ENCODE measurements at places on chromosomes 7 and 10. TPM values are rescaled to one million over a fixed set of nuclear protein-coding genes. Genes with fewer than 3 reads are reported as not detected.

GRCh38 chr10:21261842-21262294, 263.6 kb downstream of the SKIDA1 start:
- no peak for DNase-seq

DNA sequence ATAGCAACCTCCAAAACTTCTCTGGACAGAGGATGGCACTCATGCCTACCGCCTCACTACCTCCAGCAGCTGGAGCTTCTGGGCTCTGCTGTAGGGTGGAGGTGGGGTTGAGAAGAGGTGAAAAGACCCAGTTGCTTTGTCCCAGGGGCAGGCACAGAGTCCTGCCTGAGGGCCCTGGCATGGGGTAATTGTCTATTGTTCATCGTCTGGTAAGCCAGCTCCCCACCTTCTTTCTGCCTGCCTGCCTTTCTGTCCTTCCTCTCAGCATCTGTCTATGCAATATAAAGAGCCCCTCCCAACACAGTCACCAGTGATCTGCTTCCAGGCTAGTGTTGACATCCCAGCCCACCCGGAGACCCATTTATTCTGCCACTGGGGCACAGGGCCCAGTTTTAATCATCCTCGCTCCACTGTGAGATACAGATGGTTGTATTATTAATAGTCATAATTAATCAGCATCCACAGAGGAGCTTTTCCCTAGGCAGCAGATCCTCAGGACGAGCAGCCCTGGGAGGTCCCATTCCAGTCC, 39.0 kb downstream of the ZMIZ1 start:
- DNase-seq, result no peak

- DNase-seq, result no peak
These were observed 22.3 kb upstream of the ARHGAP22 start for GRCh38 chr10:48626986-48627731.

COBL gene
- not detected for total RNA-seq

- no peak for DNase-seq
These were observed 669.4 kb downstream of the INHBA start for GRCh38 chr7:41033500-41033899.

DNA sequence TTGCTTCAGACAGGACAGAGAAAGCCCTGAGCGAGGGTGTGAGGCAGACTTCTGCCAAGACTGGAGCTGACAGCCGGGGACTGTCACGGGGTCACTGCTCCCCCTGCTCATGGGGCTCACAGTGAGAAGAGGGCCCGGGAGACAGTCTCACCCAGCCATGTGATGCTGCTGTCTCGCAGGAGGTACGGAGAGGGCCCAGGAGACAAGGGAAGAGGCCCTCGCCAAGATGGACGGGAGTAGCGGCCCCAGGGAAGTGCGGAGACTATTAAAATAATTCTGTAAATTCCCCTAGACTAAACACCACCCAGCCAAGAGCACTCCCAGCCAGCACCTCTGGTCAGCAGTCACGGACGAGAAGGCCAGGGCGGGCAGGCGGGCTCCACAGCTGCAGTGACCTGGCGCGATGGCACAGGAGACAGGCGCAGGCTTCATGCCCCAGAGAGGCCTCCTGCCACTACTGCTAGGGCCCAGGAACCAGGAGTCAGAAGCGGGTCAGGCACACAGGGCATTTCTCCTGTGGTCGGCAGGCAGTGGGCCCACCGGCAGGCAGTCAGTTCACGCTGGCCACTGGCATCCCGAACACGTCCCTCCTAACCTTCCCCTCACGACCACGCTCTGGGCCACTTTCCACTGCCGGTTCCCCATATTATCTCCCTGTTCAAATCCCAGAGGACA, 24.1 kb downstream of the WDR86 start:
- DNase-seq, result no peak

DNA sequence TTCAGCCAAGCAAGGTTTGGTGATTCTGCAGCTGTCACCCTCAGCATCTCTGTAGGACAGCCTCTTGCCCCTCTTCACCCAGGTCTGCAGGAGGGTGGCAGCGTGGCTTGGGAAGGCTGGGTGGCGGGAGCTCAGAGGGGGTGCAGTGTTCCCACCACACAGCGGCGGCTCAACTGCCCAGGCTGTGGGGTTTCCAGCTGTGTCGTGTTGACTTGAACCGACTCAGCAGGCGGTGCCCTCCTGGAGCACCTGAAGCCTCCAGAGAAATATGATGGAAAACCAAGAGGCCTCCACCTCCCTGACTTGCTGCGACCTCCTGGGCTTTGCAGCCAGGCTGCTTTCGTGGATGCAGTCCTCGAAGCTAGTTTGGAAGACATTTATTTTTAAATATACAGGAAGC, 68.0 kb upstream of the KLF6 start:
- DNase-seq, result no peak

VSTM2A gene
- total RNA-seq, result not detected

DNA sequence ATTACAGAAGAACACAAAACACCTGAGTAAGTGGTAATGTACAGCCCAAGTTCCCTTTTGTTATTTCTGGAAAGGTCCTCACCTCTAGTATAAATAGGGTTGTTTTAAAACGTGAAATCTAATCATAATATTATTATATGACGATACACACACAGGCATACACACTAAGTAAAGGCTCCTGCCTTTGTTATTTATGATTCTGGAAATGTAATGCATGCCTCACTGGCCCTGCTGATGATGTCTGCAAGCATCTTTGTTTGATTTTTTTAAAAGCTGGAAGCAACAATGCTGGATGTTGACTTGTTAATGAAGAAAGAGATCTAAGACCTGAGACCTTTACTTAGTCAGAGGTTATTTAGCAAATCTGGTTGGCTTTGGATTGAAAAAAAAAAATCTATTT, 307.4 kb upstream of the SORCS1 start:
- no peak for DNase-seq

NME8 gene
- total RNA-seq, result not detected

DNA sequence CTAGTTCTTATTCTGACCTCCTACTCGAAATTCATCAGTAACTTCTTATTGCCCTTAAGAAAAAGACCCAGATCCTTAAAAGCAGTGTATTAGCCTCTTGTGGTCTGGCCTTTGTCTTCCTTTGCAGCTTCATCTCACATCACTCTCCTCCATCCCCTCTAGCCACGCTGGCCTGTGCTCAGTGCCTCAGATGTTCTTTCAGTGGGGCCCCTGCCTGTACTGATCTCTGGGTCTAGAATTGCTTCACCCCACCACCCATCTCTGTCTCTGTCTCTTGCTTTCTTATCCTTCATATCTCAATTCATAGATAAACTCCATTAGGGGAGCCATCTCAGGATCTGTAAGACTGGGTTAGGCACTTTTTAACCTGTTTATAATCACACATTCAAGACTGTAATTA, 1178.5 kb upstream of the C7orf33 start:
- no peak for DNase-seq

DNA sequence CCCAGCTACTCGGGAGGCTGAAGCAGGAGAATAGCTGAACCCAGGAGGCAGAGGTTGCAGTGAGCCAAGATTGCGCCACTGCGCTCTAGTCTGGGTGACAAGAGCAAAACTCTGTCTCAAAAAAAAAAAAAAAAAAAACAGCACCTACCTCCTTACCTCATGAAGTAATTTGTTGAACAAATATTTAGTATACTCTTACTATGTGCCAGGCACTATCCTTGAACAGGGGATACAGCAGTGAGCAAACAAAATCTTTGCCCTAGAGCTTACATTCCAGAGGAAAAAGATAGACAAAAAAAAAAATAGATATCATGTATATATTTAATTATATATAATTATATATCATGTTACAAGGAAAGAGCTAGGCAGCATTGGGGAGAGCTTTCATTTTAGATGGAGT, 36.4 kb upstream of the HERPUD2 start:
- DNase-seq, result no peak

DNA sequence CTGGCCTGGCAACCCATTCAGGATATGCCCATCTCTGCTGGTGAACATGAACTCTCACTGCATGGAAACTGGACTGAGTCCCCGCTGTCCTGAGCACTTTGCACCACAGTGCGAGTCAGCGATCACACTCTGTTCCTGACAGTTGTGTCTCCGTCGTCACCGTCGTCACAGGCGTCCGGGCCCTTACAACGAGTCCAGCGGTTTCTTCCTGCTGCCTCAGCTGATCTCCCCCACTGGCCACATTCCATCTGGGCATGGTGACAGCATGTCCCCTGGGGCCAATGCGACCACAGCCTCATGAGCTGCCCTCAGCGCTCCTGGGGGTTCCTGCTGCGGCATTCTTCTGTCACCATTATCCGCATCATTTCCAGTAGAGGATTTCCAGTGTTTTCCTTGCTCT, 76.8 kb upstream of the KLF6 start:
- DNase-seq, result no peak

HOXA11 gene
- 0.20 TPM for total RNA-seq

All from natural killer cell treated with Interleukin-12 subunit alpha and Interleukin-12 subunit beta and Interleukin-15 and Interleukin-18, amount 100 ng/mL, for 72 hours (primary cell).